Stimulated activated CD8-positive, alpha-beta memory T cell treated with anti-CD3 and anti-CD28 coated beads, Interleukin-7, amount 100 ng/mL, for 24 hours (primary cell): ENCODE measurements at places on chromosomes 1 and 21.

DNA sequence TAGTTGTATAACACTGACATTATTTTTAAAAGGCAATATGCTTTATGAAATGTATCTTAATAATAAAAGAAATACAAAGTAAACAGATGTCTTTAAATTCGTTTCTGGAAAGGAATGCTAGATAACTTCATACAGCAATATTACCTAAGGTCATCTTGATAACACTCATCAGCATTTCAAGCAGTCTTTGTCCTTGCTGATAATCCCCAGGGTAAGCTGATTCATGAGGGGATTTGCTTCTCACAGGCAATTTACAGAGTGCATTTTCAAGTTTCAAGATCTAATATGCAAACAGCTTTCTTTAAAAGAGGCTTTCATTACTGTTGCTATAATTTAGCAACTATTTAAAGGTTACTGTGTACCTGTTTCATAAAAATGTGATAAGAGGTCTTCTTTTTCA, 75.2 kb upstream of the NEK2 start:
- DNase-seq, result no peak

- no peak for DNase-seq
Observed at GRCh38 chr1:26779098-26779668, 8.6 kb upstream of the PIGV start.

DNA sequence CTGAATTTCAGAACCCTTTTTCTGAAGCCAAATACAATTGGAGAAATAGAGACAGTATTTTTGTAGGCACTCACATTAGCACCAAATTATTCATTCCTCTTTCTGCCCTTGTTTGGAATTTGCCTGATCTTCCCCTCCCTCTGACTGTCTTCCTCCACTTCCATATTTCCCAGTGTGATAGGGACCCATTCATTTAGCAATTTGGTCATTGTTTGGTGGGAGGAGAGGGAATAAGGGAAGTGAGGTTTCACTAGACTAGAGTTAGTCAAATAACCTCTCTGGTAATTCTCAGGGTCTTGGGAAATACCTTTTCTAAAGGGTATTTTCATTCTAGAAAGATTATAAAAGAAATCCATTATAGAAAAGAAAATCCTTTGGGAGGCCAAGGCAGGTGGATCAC, 31.0 kb upstream of the MTMR11 start:
- no peak for DNase-seq

DNA sequence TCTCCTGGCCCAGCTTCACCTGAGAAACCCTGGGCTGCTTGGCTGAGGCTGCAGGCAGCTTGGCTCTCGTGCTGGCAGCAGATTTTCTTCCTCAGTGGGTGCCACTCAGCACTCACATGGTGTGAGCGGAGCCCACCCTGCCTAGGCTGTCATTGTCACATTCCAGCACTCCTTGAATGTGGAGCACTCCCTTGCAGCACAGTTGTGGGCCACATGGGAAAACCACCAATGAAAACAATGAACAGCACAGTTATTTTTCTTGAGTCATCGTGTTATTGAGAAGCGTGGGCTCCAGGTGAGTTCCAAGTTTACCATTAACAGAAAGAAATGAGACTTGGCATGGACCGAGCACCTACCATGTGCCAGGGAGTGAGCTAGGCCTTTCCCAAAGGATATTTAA, 27.2 kb upstream of the TRIM67 start:
- DNase-seq, result no peak

DNA sequence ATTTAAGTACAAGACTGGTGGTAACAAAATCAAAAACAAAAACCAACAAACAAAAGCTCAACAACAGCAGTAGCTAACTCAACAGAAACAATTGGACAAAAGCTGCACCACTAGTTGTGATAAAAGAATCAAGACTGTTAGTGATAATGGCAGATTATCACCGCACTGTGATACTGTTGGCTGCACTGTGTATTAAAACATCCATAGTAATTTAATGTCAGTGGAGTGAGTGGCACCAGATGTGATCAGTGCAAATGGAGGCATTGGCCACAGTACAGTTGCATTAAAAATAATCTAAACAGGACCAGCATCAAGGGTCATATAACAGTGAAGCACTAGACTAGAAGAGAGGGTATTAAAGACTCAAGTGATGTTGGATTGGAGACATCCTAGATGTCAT, 1341.3 kb downstream of the MRPL39 start:
- no peak for DNase-seq

DNA sequence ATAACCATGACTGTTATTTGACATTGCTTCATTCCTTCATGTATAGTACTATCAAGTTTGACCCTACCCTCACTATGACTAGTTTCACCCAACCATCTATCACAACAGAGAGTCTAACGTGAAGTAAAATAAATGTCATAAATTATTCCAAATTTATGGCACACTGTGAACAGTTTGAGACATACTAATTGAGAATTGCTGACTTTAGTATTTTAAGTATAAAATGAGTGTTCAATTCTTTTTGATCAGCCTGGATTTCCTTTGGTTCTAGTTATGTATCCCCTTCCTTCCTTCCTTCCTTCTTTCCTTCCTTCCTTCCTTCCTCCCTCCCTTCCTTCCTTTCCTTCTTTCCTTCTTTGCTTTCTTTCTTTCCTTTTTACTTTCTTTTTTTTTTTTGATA, 14.5 kb downstream of the CR1 start:
- no peak for DNase-seq

GRCh38 chr1:44962729-44963128, 23.7 kb downstream of the EIF2B3 start:
- no peak for DNase-seq

- no peak for DNase-seq
Observed at GRCh38 chr1:84763912-84764680, 73.8 kb upstream of the SSX2IP start.

DNA sequence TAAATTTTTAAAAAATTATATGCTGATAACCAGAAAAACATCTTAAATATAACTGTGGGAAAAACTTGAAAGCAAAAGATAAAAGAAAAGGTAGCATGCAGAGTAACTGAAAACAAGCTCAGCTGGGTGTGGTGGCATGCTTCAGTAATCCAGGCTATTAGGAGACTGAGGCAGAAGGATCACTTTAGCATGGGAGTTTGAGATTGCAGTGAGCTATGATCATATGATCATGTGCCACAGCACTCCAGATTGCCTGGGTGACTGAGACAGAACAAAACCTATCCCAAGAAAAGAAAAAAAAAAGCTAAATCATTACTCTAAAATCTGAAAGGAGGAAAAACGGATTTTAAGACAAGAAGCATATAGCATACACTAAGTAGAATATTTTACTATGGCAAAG, 1624.0 kb downstream of the AMY1C start:
- DNase-seq, result no peak

- no peak for DNase-seq
Observed at GRCh38 chr1:42757892-42758275, 8.9 kb downstream of the P3H1 start.

DNA sequence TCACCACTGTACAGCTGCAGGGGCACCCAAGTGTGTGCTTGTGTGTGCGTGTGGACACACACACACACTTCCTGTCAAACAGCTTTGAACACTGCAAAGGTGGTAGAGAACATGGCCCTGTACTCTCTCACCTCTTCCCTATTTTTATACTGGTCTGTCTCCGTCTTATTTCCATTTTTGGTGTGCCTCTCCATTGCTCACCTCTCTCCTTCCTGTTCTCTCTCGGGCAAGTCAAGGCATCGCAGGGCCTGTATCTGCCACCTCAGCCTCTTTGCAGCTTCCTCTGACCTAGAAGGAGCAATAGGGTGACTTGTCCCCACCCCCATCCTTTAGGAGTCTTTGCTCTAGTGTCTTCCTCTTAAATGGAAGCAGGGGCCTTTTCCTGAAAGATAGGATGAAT, 2.2 kb downstream of the SMCP start:
- DNase-seq, result no peak

DNA sequence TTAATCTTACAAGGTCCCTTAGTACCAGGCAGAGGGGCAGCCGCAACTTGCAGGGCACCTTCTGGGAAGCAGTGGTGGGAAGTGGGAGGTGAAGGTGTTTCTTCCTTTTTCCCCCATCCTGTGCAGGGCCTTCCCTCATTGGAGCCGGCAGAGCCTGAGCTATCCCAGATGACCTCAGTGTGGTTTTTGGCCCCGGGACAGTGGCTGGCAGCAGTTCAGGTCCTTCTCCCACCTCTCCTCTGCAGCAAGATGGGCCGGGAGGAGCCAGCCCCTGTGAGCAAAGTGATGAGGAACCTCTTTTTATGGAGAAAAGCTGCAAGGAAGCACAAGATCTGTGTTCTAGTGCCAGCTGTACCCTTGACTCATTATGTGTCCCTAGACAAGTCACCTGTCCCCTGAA, 6.8 kb downstream of the PFKFB2 start:
- no peak for DNase-seq

DNA sequence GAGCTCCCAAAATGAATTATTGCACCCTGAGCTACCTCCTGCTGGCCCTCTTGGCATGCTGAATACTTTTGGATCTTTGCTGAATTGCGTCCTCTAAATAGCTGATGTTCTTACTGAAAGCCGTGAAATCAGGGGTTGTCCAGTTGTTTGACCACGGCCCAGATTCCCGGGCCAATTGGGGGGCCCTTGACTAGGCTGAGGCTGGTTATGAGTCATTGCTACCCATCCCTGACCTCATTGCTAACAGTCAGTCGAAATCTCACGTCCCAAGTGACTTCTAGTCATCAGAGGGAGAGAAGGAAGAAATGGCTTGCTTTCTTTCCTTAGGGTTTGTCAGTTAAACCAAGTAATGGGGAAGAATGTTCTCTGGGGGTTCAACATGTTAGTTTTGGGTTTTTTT, 37.4 kb downstream of the SMYD2 start:
- DNase-seq, result no peak
